ENCODE measurements at places on chromosomes 2 and 18. TPM values are rescaled to one million over a fixed set of nuclear protein-coding genes. Genes with fewer than 3 reads are reported as not detected.

The TCF4 gene
- 105 TPM for total RNA-seq

The PIEZO2 gene
- total RNA-seq = 1.6 TPM

The SLC30A3 gene
- total RNA-seq = 0.09 TPM

The REEP1 gene
- not detected for total RNA-seq
